ENCODE measurements at places on chromosomes 4 and X. TPM values are rescaled to one million over a fixed set of nuclear protein-coding genes. Genes with fewer than 3 reads are reported as not detected.

DNA sequence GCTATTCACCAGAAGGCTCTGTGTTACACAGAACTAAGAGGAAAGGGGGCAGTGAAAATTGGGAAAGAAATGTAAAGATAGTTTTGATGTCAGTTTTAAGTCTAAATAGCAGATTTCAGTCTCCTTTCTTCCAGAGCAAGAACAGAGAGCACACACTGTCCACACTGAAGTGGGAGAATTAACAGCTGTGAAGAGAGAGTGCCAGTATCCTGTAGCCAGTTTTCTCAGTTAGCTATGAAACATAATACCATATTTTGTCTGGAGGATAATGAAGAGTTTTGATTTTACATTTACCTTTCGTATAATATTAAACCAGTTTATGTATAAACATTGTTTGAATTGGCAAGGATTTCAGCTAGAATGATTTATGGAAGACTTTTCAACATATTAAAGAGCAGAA is 35.1 kb downstream of the FBXO8 start:
- H3K4me3 ChIP-seq = no peak overlapping the region
- H3K36me3 ChIP-seq = no peaks in the 10 kb centered on the region
- H3K27ac ChIP-seq = no peak overlapping the region
- H3K4me1 ChIP-seq = no peaks in the 10 kb centered on the region

The IQSEC2 gene
- 1.3 TPM for total RNA-seq

DNA sequence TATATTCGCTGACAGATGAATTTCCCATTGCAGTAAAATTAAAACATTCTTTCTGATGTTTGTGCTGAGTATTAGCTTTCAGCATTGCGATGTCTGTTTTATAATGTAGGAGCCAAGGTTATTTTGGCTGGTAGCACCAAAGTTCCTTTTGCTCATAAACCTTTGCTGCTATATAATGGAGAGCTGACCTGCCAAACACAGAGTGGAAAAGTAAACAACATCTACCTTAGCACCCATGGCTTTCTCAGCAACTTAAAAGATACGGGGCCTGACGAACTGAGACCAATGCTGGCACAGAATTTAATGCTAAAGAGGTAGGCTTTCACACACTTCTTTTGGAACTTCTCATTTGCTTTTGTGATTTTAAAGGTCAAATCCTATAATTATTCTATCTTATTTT is 46.0 kb downstream of the WDR19 start:
- no peaks in the 10 kb centered on the region for H3K4me1 ChIP-seq
- no peaks in the 10 kb centered on the region for H3K36me3 ChIP-seq
- H3K4me3 ChIP-seq = no peak overlapping the region
- no peak overlapping the region for H3K27ac ChIP-seq

The PIR gene
- total RNA-seq = 0.86 TPM

DNA sequence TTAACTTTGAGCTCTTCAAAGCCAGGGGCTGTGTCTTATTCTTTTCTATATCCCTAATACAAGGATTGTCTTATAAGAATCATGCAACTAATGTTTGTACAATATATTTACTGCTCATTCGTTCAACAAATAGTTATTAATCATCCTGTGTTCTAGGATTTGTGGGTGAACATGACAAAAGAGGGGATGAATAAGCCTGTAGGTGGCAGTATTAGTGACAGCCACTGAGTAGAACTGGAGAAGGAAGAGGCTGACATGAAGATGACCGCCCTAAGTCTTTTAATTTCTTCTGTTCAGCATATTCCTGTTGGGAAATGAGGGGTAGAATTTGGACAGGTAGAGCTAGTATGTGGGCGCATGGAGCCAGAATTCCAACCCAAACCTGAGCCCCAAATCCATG is 11.9 kb upstream of the LINC00632 start:
- no peak overlapping the region for H3K27ac ChIP-seq
- no peaks in the 10 kb centered on the region for H3K4me1 ChIP-seq
- no peak overlapping the region for H3K4me3 ChIP-seq
- H3K36me3 ChIP-seq = no peaks in the 10 kb centered on the region
- DNase-seq = no peak
- H3K27me3 ChIP-seq = peaks cover 15% of the 10 kb centered on the region

The EVC gene
- 3.5 TPM for total RNA-seq

GRCh38 chr4:84530871-84531270 is 31.8 kb upstream of the NKX6-1 start:
- no peak overlapping the region for H3K4me3 ChIP-seq
- peaks cover 38% of the 10 kb centered on the region for H3K27me3 ChIP-seq
- no peak overlapping the region for H3K27ac ChIP-seq
- no peak for DNase-seq
- H3K4me1 ChIP-seq = peaks cover 4% of the 10 kb centered on the region

DNA sequence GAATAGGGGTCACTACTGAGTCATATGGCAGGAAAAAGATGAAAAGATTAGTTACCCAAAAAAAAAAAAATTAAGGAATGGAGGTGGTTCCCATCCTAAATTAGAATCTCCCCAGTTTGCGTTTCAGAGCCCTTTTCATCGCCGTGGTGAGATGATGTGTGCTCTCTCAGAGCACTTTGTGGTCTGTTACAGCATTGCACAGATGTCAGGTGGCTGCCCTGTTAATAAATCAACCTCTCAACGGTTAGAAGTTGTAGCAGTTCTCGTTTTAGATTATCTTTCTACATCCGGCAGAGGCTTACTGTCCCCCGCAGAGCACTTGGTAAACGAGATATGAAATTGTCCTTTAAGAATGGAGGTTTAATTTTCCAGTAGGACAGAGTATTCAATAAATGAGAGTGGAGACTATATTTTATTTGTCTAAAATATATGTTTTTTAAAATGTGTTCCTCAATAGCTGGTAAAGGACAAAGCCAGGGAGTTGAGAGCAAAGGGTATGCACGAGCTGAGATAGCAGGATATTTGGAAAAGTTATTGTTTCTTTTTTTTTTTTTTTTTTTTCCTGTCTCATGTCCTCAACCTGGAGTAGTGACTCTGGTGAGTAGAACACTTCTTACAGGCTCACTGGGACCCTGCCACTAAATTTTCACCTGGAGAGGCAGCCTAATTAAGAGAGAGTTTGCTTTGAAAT is 26.9 kb downstream of the AFF1 start:
- H3K4me1 ChIP-seq = peaks cover 55% of the 10 kb centered on the region
- no peak overlapping the region for H3K27ac ChIP-seq
- H3K27me3 ChIP-seq = no peaks in the 10 kb centered on the region

The TLR6 gene
- total RNA-seq = 3.6 TPM

GRCh38 chrX:65045001-65045400 is 68.8 kb upstream of the ZC4H2 start:
- H3K4me3 ChIP-seq = no peak overlapping the region
- H3K27ac ChIP-seq = no peak overlapping the region
- no peaks in the 10 kb centered on the region for H3K4me1 ChIP-seq
- DNase-seq = no peak
